Stimulated activated CD4-positive, alpha-beta T cell treated with anti-CD3 and anti-CD28 coated beads, TNF-alpha, amount 100 ng/mL, for 1 hour (primary cell): ENCODE measurements at places on chromosomes 5 and 9.

DNA sequence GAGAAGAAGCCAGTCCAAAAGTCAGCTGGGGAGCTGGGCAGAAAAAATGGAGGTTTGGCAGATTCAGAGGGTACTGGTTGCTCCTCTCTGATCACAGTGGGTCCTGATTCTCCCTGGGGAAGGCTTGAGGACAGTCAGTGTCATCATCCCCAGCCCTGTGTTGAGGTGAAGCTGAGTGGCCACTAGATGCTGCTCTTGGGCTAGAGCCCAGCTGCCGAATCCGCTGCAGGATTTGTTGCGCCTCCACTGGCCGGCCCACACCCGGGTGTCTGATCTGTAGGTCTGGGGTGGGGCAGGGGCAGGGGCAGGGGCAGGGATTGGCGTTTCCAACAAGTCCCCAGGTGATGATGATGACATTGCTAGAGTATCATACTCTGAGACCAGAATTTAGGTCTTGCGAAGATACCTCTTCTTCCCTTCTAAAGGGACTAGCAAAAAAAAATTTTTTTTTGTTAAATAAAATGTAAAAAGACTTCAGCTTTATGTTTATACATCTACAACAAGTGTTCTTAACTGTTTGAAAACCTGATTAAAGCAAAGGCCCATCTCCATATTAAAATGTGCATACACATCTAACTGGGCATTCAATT lies 106.8 kb downstream of the PDE6A start:
- DNase-seq: no peak

GRCh38 chr9:115972362-115972761 lies 181.2 kb upstream of the PAPPA start:
- no peak for DNase-seq

GRCh38 chr5:213803-214395 lies 4.1 kb downstream of the CCDC127 start:
- DNase-seq: no peak

- DNase-seq: no peak
These were observed 85.6 kb upstream of the RARS1 start for GRCh38 chr5:168400429-168401220.

- DNase-seq: no peak
These were observed 19.3 kb upstream of the IRX4 start for GRCh38 chr5:1901983-1902382.

DNA sequence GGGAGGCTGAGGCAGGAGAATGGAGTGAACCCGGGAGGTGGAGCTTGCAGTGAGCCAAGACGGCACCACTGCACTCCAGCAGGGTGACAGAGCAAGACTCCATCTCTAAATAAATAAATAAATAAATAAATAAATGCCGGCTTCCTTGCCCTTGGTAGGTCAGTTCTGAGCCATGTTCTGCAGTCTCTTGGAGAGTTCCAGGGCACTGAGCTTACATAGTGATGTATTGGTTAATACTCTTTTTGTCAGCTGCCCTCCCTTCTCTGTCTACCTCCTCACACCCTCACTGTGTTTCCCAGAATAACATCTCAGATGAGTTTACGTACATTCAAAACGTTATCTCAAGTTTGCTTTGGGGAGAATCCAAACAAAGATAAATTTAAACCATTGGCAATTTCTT lies 45.2 kb upstream of the FER start:
- no peak for DNase-seq

DNA sequence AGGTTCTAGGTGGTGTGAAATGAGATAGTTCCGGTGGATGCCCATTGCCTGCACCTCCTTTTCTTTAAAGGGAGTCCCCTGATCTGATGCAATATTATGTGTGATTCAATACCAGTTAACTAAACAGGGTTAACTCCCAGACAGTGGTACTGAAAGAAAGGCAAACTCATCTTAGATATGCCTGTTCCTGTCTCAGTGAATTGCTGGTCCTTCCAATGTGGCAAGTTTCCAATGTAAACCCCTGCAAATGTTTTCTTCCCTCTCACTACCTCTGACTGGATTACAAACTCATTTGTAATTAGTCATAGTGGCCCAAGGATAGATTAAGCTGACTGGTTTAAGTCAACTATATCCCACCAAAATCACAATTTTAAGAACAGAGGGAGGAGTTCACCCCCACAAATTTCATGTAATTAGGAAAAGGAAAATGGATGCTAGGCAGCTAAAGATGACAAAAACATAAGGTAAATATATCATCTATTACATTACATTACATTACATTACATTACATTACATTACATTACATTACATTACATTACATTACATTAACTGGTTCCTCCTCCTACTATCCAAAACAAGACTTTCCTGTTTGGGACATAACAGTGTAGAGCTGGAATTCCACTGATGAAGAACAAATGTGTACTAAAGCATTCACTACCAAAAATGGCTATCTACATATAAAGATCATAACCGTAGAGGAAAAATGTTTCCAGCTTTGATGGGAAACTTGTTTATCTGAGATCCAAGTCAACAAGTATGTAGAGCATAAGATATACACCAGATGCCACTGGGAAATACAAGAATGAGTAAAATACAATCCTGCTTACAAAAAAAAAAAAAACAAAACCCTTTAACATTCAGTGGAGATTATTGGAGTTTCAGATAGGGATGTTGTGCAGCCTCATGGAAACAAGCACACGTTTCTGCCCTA lies 121.5 kb upstream of the SNX2 start:
- no peak for DNase-seq
